ENCODE measurements at places on chromosomes 2 and 18.
A peak's percentile ranks its signal among the peaks of the same experiment; 100 is the strongest.

GRCh38 chr18:31554776-31555175 lies 36.9 kb upstream of the TTR start:
- no peak for DNase-seq

GRCh38 chr2:109213646-109214433 lies 84.8 kb downstream of the SH3RF3 start:
- DNase-seq: no peak

GRCh38 chr2:19712850-19713249 lies 188.9 kb downstream of the TTC32 start:
- DNase-seq: no peak

- DNase-seq: no peak
Observed at GRCh38 chr2:126655051-126655450, 907 bp upstream of the GYPC start.

DNA sequence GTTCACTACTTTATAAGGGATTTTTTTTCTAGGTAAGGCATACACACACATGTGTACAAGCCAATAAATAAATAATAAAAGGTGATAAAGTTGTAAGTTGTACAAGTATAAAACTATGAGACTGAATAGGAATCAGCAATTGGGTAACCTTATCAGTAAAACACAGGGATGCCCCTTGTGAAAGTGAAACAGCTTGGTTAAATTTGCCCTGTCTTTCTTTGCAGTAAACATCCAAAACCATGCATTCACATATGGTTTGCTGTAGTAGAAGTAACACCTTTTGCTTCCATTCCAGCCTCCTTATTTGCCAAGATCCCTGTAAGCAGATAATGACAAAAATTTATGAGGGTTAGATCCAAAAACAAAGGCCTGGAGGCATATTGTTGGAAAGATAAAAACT lies 44.3 kb upstream of the NEUROD1 start:
- DNase-seq: no peak

- no peak for DNase-seq
Observed at GRCh38 chr18:7230626-7231349, at the start of gene LRRC30. LRRC30 (plus strand) TSS chr18:7231089; CDS start chr18:7231139, 50 bp downstream.

GRCh38 chr2:50344509-50345106 lies 687.3 kb downstream of the NRXN1 start:
- no peak for DNase-seq

DNA sequence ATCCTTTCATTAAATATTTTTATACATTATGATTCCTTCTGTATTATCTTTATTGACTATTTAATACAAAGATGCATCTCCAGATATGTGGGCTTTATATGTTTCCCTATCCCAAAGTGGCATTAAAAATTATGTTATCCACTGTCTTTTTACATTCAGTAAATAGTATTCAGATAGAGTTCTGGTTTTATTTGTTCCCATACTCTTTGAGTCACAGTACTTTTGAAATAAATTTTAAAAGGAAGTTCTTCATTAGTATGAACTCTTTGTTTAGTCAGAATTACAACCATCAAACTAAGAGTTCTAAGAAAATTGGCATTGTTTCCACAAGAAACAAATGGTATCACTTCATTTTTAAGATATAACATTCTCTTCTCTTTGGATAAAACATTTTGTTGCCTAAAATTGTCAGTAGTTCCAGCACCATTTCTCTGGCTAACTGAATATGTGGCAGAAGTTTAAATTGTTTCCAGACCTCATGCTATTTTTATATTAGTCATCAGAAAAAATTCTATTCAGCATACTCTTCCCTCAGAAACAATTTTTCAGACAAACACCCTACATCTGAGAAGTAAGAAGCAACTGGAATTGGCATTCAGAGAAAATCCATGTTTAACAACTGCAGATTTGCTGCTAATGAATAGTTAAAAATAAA lies 88.5 kb upstream of the COL5A2 start:
- DNase-seq: no peak

DNA sequence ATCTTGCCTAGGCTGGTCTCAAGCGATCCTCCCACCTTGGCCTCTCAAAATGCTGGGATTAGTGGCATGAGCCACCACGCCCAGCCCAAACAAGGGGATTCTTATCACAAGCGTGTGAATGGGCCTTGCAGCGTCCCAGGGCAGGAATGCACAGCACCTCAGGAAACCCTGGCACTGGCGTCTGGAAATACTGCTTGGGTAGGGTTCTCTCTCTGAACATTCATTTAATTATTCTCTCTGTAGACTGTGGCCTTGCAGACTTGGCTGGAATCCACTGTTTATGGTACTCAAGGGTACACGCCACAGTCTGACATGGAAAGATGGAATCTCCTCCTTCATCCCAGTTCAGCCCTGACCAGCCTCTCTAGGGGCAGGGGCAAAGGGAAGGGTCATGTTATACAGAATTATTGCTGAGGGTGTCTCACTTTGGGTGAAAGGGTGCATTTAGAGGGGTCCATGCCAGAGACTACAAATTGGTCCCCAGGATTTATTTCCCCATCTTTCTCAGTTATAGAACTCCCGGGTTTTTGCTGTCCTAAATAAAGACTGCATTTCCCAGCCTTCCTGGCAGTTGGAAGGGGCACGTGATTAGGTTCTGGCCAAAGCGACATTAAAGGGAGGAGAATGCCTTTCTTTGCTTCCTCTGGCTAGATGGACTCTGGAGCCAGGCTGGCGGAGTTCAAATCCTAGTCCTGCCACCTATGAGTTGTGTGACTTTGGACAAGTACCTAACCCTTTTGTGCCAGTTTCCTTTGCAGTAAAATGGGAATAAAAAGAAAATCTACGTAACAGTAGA lies 147.2 kb upstream of the HAAO start:
- DNase-seq: no peak

DNA sequence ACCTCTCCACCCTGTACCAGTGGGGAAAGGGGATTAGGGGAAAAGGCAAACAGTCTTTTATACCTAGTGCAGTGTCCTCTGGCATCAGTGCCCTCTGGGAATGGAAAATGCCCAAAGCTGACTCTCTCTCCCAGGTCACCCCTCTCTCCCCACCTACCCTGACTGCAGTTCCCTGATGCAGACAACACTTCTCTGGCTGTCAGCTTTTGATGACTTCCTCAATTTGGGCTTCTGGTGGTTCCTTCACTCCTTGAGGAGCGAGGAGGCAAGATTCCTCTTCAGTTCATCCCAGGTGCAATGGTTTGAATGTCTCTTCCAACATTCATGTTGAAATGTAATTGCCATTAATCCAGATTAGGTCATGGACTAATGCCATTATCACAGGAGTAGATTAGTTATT lies 19.7 kb upstream of the PPM1B start:
- DNase-seq: no peak

GRCh38 chr18:22816266-22817176 lies 116.6 kb upstream of the RBBP8 start:
- no peak for DNase-seq

GRCh38 chr2:234851451-234851850 lies 100.4 kb upstream of the SH3BP4 start:
- no peak for DNase-seq

DNA sequence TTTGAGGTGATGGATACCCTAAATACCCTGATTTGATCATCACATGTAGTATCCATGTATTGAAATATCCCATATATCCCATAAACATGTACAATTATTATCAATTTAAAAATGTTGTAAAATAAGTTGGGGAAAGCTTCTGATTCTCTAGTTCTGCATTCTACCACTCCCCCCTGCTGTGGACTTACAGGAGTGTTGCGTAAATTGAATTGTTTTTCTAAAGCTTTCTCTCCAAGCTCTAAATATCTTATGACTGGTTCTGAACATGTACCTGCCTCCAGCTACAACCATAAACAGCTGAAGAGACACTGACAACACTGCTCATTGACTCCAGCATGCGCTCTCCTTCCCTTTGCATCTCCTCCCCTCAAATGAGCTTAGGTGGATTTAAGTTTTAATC lies 145.2 kb downstream of the MGAT5 start:
- DNase-seq: no peak

DNA sequence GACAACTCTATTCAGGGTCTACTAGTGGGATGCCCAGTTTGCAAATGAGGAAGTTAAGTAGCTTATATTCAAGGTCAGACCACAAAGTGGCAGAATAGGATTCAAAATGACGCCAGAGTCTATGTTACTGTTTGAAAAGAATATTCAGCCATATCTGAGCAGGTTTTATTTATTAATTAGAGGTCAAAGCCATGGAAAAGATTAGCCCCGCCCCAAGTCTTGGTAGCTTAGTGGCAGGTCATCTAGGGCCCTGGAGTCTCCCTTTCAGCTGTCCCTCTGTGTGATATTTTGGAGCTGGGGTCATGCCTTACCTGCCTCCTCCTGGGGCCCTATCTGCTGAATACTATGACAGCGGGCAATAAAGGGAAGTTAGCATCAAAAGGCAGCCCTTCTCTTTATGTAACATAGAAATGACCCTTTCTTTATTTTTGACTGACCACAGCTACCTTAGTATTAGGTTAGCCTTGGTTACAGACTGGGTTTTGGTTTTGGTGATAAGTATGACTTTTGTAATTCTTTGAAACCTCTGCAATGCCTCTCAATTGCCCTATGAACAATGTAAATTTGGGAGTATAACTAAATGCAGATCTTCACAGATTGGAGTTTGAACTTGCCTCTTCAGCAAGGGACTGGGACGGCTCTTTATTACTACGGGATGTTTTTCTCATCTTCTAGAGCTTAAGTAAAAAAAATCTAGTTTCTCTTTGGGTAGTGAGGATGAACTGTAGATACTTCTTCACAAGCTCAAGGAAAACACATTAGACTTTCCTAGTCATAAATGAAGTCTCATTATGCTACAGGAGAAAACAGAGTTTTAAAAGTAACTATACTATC lies 153.0 kb upstream of the ITGA4 start:
- DNase-seq: no peak

DNA sequence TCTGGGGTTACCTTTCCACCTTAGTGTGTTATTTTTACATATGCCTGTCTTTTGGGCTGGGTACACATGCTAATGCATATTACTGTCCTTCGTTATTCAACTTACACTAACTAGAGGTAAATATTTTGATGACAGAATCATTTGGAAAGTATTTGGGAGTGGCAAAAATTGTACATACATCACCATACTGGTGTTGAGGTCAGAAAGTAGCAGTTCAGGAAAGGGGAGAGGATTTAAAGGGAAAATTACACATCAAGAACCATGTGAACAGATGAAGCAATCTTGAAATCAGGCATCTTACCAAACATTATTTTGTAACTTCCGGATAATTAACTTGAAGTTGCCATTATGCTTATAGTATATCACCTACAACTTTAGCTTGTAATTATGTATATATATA lies 379.7 kb downstream of the RND3 start:
- no peak for DNase-seq

DNA sequence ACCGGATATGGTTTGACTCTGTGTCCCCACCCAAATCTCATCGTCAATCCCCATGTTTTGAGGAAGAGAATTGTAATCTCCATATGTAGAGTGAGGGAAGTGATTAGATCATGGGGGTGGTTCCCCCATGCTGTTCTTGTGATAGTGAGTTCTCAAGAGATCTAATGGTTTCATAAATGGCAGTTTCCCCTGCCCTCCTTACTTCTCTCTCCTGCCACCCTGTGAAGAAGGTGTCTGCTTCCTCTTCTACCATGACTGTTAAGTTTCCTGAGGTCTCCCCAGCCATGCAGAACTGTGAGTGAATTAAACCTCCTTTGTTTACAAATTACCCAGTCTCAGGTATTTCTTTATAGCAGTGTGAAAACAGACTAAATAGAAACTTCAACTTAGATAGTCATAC lies 69.5 kb downstream of the SESTD1 start:
- no peak for DNase-seq

DNA sequence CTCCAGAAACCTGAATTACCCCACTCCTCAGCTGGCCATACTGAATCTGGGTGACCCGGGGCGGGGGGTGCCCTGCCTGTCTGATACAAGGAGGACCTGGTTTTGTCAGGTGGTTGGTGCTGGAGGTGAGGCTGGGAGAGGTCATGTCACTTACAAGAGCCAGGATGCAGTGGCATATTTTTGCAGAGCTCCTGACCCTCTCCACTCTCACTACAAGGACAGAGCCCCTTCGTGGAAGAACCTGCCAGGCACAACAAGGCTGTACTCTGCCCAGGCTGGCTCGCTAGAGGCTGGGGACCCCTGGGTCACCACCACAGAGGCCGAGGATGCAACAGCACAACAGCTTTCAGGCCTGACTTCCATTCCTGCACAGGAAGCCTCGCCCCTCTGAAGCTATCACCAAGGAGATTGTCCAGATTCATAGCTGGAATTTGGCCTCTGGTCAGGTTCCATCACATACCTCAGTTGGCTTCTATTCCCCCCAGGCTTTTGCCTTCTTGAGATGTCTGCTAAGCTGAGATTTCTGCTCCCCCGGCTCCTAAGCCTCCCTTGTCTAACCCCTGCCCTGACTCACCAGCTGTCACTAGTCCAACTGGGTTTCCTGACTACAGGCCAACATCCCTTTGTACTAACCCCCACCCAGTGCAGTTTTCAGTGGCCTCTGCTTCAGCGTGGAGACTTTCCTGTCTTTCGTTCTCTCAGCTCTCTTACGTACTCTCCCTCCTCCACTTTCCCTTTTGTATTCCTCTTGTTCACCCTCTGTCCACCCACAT lies 132.5 kb upstream of the EPAS1 start:
- DNase-seq: peak; percentile 27

DNA sequence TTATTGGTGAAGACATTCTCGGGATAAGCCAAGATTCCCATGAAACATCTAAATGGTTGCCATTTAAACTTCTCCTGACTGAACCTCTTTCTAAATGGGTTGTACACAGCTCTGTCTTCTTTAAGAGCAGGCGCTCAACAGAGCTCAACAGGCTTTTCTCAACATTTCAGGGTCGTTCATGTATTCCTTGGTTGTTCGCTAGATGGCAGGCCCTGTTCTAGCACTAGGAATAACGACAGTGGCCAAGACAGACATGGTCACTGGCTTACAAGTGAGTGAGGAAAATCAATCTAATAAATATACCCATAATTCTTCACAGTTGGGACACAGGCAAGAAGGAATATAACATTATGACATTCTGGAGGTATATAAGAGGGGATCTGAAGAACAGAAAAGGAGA lies 154.5 kb downstream of the SMAD2 start:
- no peak for DNase-seq

- DNase-seq: no peak
Observed at GRCh38 chr2:240572141-240573031, 4.1 kb downstream of the RNPEPL1 start.

DNA sequence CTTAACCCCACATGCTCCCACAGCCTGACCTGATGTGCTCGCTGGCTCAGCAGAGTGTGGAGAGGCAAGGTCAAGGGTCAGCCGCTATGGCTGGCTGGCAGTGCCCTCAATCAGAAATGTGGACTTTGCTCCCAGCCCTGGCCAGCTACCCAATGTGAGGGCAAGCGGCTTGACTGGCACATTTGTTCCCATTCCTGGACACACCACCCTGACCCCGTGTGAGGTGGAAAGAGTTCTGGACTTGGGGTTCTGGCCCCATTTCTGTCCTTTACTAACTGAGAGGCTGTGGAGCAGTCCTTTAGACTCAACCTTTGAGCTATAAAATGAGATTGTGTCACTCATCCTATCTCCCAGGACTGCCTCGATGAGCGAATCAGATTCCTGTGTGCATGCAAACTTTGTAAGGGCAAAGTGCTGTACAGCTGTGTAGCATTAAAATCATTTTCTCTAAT lies 9.1 kb downstream of the THNSL2 start:
- no peak for DNase-seq

- no peak for DNase-seq
Observed at GRCh38 chr2:196322973-196323810, 151.8 kb upstream of the STK17B start.
